GM12864 (cell line): ENCODE measurements at places on chromosomes 12 and 14.

- no peak for DNase-seq
Observed at GRCh38 chr12:131694116-131694838, 16.6 kb upstream of the SFSWAP start.

DNA sequence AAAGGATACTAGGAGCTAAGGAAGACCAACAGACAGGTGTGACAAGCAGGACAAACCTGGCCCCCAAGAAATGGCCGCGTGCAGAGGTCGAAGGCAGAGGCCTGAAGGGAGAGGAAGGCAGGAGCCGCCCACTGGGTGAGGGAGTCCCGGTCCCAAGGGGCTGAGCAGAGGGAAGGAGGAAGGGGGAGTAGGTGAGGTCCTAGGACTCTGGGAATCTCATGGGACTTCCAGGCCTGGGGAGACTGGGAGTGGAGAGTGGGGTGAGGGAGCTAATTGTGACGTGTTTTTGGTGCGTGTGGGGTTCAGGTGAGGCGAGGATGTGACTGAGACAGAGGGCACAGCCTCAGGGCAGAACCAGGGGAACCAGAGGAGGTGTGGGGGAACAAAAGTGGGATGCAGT is 11.7 kb upstream of the FLVCR2 start:
- no peak for DNase-seq

DNA sequence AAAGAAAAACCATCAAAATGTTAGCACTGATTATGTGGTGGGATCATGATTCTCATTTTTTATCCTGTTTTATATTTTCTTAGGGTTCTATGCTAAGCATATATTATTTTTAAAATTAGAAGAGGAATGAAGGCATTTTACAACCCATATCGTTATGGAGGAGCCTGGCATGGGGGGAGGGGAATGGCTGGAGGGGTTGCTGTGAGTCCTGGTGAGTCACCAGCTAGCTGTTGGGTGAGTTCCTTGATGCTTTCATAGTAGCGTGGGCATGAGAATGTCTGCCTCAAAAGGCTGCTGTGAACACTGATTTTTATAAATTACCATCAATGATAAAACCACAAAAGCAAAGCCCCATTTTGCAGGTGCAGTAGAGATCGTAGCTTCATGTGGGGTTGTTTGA is 46.9 kb downstream of the C14orf132 start:
- no peak for DNase-seq

GRCh38 chr14:99284254-99285004 is 12.4 kb upstream of the BCL11B start:
- no peak for DNase-seq

DNA sequence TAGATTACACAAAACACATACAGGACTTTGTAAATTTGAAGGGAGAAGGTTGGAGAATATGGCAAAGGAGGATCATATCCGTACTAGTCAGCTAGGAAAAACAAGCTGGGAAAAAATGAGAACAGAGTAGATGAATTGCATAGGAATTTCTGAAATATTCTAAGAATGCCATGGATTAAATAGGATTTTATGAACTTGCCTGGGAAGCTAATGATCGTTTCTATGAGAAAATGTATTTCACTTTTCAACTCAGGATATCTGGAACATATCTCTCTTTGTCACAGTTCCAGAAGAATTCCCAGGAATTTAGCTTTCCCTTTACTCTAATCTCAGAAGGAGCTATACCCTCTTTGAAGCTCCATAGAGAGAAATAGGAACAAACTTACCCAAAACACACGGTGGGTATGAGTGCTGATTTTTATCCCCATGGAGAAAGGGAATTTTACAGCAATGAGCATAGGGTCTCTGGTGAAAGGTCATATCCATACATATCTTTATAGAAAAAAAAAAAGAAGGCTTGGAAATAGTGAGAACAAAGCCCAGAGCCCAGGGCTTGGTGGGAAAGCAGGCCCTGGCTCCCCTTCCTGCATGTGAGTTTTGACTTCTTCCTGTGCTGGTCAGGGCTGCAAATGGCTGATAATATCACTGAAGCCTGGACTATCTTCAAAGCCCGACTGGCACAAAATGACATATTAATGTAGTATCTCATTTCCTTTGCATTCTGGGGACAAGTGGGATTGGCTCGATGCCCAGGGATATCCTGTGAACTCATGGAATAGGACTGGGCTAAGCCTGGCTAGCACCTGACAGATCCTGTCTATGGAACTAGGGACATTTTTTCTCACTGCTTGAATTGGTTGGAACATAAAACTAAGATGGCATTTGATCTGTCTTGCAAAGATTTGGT is 136.3 kb downstream of the AEBP2 start:
- no peak for DNase-seq
